ENCODE measurements at places on chromosomes 12 and 14.

- DNase-seq: no peak
These were observed 29.3 kb downstream of the CD9 start for GRCh38 chr12:6229224-6230218.

- DNase-seq: no peak
These were observed 31.7 kb downstream of the ATP2A2 start for GRCh38 chr12:110312581-110313360.

DNA sequence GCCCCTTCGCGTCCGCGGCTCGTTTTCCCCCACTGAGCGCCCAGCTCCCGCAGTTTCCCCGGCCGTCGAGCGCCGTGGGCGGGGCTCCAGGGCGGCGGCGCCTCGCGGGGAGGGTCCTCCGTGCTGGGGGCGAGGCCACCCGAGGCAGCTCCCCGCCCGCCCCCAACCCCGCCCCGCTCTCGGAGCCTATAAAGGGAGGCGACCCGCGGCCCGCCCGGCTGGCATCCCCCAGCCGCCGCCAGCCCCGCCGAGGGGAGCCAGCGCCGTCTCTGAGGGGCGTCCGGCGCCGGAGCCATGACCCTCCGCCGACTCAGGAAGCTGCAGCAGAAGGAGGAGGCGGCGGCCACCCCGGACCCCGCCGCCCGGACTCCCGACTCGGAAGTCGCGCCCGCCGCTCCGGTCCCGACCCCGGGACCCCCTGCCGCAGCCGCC lies at the start of gene TAMALIN:
Gene TAMALIN, plus strand, starts transcription at position 221 of the 432 bp plus-strand sequence. Its CDS starts 74 bp downstream, at position 295.
- peak; percentile 75 for DNase-seq

DNA sequence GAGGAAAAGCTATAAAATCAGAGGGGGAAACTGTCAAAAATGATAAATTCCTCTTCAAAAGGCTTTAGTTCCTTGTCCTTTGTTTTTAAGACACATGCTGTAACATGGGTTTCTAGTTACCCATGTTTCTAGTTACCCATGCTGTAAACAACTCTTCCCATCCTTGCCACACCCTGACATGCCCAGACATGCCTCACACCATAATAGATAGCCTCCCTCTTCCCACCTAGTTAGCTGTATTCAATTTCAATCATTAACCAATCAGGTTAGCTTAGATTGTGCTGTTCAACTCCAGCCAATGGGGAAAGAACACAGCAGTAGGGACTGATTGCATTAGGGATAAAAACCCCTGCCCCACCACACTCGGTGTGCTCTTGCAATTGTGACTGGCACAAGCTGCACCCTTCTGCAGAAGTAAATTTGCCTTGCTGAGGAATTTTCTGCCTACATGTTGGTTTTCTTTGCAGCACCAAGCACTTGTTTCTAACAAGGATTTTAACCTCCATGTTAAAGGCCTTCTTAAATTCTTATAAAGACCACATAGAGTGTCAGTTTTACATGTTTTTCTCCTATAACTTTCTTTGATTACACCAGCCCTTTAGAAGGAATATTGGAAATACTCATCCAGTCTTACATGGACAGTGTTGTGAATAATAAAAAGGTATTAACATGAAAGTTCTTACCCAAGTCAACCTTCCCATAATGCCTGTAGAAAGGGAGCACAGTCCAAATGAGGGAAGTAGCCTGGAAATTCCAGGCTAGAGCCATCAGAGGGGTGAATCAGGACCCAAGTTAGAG lies 32.5 kb upstream of the LALBA start:
- no peak for DNase-seq

DNA sequence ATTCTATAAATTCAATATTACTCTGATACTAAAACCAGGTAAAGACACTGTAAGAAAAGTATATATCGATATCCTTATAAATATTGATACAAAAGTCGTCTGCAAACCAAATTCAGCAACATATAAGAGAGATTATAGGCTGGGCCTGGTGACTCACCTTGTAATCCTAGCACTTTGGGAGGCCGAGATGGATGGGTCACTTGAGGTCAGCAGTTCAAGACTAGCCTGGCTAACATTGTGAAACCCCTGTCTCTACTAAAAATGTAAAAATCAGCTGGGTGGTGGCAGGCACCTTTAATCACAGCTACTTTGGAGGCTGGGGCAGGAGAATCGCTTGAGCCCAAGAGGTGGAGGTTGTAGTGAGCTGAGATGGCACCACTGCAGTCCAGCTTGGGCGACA lies 13.5 kb upstream of the TUBA1C start:
- no peak for DNase-seq

GRCh38 chr12:106759526-106760183 lies 14.8 kb upstream of the RIC8B start:
- no peak for DNase-seq

- no peak for DNase-seq
These were observed 8.9 kb upstream of the RBM25 start for GRCh38 chr14:73049428-73049827.

DNA sequence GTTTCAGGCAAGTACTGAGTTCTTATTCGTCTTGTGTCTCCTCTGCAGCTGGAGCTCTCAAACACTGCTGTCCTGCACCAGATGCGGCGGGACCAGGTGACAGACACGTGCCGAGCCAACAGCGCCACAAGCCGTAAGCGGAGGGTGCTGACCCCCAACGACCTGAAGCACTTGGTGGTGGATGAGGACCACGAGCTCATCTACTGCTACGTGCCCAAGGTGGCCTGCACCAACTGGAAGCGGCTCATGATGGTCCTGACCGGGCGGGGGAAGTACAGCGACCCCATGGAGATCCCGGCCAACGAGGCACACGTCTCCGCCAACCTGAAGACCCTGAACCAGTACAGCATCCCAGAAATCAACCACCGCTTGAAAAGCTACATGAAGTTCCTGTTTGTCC lies 201.2 kb downstream of the SLC41A2 start:
- DNase-seq: no peak

DNA sequence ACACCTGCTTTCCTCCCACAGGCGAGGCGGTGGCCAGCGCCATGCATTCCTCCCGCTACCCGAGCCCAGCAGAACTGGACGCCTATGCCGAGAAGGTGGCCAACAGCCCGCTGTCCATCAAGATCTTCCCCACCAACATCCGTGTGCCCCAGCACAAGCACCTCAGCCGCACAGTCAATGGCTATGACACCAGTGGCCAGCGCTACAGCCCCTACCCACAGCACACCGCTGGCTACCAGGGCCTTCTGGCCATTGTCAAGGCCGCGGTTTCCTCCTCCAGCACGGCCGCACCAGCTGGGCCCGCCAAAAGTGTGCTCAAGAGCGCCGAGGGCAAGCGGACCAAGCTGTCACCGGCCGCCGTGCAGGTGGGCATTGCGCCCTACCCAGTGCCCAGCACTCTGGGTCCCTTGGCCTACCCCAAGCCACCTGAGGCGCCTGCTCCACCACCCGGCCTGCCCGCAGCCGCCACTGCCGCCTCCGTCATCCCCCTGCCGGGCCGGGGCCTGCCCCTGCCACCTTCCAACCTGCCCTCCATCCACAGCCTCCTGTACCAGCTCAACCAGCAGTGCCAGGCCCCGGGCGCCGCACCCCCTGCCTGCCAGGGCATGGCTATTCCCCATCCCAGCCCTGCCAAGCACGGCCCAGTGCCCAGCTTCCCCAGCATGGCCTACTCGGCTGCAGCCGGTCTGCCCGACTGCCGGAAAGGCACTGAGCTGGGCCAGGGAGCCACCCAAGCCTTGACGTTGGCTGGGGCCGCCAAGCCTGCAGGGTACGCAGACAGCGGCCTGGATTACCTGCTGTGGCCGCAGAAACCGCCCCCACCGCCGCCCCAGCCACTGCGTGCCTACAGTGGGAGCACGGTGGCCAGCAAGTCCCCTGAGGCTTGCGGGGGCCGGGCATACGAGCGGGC lies 54.6 kb downstream of the FAM222A start:
- DNase-seq: no peak

- no peak for DNase-seq
These were observed 73.4 kb downstream of the FRMD6 start for GRCh38 chr14:51725061-51725460.
